ENCODE measurements at places on chromosomes 11 and 22. TPM values are rescaled to one million over a fixed set of nuclear protein-coding genes. Genes with fewer than 3 reads are reported as not detected.

DNA sequence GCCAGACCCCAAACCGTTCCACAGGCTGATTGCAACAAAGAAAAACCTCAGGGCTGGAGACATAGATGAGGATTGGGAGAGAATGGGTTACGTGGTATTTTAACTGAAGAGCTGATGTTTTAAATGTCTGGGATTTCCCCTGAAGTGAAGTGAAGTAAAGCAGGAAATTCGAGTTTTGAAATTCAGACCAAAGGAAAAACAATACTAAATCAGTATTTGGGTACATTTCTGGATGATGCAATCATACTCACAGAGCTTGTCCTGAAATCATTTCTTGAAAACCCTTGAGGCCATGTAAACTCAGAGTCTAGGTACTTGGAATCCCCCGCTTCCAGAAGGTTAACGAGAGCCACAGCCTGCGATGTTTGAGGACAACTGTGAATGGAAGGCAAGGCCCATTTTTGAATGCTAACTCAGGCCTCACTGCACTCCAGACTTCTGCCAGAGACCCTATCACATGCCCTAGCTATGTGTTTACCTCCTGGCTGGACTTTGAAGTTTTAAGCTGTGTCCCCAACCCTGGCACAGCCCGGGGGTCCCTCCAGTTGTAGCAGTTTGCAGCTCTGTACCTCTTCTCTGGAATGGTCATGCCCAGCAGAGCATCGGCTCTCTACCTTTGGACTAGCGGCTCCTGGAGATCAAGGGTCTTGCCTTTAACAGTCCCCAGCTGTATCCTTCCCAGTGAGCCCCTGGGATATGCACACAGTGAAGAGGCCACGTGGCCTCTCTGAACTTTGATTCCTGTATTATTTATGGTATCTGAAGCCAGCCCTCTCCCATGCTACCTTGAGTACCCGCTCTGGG, 5.4 kb upstream of the FTH1 start:
- no peaks in the 10 kb centered on the region for H3K36me3 ChIP-seq
- peaks cover 93% of the 10 kb centered on the region for H3K4me1 ChIP-seq
- H3K27me3 ChIP-seq, result no peaks in the 10 kb centered on the region
- DNase-seq, result peak; percentile 95

DNA sequence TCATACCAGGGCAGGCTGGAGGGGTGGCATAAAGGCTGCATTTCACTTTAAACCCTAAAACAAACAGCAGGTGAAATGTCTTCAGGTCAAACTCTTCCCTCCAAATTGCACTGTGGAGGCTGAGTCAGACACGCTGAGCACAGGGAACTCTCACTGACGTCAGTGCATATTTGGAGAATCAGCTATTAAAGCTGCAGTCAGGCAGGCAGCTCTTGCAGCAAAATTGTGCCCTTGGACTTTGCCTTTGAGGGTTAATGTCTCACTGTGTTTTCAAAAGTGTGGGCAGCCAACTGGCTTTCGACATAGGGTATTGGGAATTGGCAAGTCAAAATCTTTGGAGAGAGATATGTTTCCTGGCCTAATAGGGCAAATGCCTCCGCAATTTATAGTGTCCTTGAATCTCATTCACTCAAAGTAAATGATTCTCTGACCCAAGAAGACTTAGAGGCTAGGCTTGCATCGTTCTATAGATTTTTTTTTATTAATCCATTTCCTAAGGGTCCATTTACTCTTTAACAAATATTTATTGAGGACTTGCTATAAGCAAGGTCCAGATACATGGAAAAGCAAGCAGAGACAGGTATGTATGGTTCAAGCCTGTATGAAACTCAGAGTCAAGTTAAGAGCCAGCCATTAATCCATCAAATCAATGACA, 27.7 kb upstream of the SMCO4 start:
- no peaks in the 10 kb centered on the region for H3K36me3 ChIP-seq
- peak overlapping the region; percentile 55 for H3K27ac ChIP-seq
- peaks cover 53% of the 10 kb centered on the region for H3K4me1 ChIP-seq
- H3K27me3 ChIP-seq, result no peaks in the 10 kb centered on the region
- no peak overlapping the region for H3K4me3 ChIP-seq
- peak; percentile 90 for DNase-seq

DNA sequence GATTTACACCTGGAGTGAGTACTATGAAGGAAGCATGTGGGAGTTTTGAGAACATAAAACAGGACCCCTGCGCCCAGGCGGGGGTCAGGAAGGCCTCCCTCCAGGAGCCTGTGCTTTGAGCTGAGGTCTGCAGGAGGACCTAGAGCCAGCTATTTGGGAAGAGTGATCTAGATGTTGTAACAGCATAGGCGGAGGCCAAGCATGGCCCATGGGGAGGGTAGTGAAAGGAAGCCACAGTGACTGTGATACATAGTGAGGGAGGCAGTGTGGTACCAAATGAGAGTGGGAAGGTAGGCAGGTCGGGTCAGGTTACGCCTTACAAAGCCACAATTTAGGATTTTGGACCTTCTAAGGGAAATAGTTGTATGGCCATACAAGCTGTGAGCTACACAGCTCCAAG, 147.5 kb downstream of the PARVA start:
- no peaks in the 10 kb centered on the region for H3K36me3 ChIP-seq
- no peaks in the 10 kb centered on the region for H3K4me1 ChIP-seq
- H3K4me3 ChIP-seq, result no peak overlapping the region

DNA sequence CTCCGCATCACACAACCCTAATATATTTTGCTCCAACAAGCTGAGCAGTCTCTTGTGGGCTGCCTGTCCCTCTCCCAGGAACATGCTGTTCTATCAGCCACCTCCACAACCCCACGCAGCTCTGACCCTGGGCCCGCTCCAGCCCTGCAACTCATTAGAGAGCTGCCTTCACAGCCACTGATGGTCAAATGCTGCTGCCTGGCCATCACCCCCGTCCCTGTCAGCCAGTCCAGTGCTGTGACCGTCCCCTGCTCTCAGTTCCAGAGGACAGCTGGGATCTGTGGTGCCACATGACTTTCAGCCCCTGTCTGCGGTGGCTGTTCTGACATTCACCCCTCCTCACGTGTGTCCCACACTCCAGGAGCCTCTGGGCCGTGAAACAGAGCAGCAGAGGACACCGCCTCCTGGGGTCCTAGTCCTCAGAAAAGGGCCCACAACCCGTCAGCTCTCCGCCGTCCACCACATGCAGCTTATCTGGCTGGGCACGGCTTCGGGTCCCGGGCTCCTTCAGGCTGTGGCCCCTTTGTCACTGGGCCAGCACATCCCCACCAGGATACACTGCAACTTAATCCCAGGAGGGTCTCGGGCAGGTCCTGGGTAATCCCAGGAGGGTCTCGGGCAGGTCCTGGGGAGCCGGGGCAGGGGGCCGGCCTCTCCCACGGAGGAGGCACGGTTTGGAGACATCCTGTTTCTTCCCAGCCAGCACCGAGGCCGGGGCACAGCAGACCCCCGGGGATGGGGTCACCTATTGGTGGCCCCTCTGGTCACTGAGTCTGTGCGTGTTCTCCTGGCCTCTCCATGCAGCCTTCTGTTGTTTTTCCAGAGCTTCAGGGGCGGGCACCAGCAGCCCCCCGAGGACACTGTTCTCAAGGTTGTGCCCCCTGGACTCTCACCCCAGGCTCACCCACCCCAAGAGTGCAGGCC, 15.1 kb downstream of the CRELD2 start:
- H3K36me3 ChIP-seq, result no peaks in the 10 kb centered on the region
- H3K4me1 ChIP-seq, result peaks cover 73% of the 10 kb centered on the region
- H3K27me3 ChIP-seq, result peaks cover 3% of the 10 kb centered on the region
- DNase-seq, result no peak

GRCh38 chr11:8221917-8222495, 41.7 kb downstream of the LMO1 start:
- DNase-seq, result no peak
- H3K27ac ChIP-seq, result no peak overlapping the region
- no peak overlapping the region for H3K4me3 ChIP-seq
- H3K27me3 ChIP-seq, result peaks cover 37% of the 10 kb centered on the region
- H3K36me3 ChIP-seq, result no peaks in the 10 kb centered on the region
- no peaks in the 10 kb centered on the region for H3K4me1 ChIP-seq

DNA sequence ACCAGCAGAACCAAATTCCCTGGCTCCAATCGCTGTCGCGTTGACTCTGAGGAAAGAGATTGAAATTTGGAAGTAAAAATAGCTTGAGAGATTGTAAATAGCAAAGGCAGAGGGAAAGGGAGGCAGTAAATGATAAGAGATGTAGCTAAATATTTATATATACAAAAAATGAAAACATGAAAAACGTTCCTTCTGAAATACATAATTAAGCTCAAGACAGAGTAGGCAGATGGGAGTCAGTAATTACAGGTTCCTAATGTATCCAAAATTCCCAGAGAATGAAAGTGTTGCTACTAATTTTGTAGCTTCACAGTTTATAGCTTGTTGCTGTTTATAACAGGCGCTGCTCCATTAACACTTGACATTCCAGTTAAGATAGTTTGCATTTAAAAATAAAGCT, 648.7 kb downstream of the KCNA4 start:
- H3K27me3 ChIP-seq, result no peaks in the 10 kb centered on the region
- H3K4me1 ChIP-seq, result no peaks in the 10 kb centered on the region

DNA sequence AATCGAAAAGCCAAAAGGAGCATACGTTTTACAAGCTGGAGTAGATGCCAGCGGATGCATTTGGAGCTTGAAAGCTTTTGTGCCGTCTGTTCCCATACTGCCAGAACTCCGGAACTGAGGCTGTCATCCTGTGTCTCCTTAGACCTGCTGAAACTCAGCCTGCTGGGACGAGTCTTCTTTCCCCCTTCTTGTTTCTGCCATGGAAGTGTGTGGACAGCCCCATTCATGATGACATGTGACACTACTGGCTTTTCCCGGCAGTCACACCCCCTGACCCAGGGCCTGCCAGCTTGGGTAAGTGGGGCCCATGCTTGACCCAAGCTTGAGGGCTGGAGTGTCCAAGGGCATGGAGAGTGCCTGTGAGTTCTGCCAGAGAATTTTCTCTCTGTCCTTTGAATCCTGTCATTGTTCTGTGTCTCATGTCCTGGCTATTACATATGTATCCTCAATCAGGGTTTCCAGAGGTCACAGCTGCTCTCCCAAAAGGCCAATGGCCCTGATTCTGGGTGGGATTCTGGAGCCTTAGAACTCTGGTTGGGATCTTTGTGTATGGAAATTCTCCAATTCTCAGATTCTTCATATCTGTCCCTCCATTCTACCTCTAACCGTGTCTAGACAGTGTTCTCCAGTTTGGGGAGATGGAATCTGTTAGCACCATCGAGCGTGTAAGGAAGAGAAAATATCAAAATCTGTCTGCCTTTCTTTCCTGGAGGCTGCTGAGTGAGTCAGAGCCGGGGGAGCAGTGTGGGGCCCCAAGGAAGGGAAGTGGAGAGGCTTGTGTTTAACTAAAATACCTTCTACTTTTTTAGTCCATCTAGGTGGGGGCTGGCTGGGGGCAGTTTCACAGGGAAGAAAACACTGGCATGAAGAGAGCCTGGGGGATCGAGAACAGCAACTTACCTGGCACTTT, 73.2 kb downstream of the KIAA1671 start:
- H3K27me3 ChIP-seq, result no peaks in the 10 kb centered on the region
- H3K27ac ChIP-seq, result peak overlapping the region; percentile 3
- H3K4me3 ChIP-seq, result no peak overlapping the region
- H3K4me1 ChIP-seq, result peaks cover 28% of the 10 kb centered on the region
- peak; percentile 48 for DNase-seq
- peaks cover 3% of the 10 kb centered on the region for H3K36me3 ChIP-seq

DNA sequence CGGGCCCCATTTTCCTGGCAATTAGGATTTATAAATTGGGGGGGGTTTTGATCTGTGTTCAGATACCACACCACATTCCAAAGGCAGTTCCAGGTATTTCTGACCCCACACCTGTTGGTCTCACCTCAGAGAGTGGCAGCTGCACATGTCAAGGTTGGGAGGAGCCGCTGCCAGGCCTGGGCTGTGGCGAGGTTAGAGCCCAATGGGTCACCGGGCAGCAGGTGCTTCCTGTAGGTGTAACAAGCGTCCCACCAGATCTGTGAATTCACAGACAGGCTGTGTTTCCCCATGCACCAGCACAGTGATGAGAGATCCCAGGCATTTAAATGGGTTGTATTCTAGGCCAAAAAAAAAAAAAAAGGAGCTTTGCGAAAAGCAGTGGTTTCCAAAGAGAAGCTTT, 58.6 kb downstream of the CABIN1 start:
- no peak overlapping the region for H3K4me3 ChIP-seq
- no peak for DNase-seq
- no peaks in the 10 kb centered on the region for H3K27me3 ChIP-seq
- no peaks in the 10 kb centered on the region for H3K4me1 ChIP-seq
- peaks cover 86% of the 10 kb centered on the region for H3K36me3 ChIP-seq

The CARD18 gene
- total RNA-seq, result not detected

The MRPL23 gene
- total RNA-seq, result 126 TPM

DNA sequence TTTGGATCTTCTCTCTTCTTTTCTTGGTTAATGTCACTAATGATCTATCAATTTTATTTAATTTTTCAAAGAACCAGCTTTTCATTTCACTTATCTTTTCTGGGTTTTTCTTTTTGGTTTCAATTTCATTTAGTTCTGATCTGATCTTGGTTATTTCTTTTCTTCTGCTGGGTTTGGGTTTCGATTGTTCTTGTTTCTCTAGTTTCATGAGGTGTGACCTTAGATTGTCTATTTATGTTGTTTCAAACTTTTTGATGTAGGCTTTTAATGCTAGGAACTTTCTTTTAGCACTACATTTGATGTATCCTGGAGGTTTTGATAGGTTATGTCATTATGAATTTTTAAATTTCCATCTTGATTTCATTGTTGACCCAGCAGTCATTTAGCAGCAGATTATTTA, 142.3 kb downstream of the C11orf87 start:
- H3K27ac ChIP-seq, result no peak overlapping the region
- no peaks in the 10 kb centered on the region for H3K27me3 ChIP-seq
- no peaks in the 10 kb centered on the region for H3K4me1 ChIP-seq
- no peaks in the 10 kb centered on the region for H3K36me3 ChIP-seq
- no peak overlapping the region for H3K4me3 ChIP-seq

The RTN4R gene
- 0.11 TPM for total RNA-seq

- no peak for DNase-seq
- H3K4me1 ChIP-seq, result no peaks in the 10 kb centered on the region
- no peaks in the 10 kb centered on the region for H3K36me3 ChIP-seq
- H3K27me3 ChIP-seq, result no peaks in the 10 kb centered on the region
- no peak overlapping the region for H3K4me3 ChIP-seq
- H3K27ac ChIP-seq, result no peak overlapping the region
Measured at GRCh38 chr11:22190827-22191463, 1.9 kb upstream of the ANO5 start.

DNA sequence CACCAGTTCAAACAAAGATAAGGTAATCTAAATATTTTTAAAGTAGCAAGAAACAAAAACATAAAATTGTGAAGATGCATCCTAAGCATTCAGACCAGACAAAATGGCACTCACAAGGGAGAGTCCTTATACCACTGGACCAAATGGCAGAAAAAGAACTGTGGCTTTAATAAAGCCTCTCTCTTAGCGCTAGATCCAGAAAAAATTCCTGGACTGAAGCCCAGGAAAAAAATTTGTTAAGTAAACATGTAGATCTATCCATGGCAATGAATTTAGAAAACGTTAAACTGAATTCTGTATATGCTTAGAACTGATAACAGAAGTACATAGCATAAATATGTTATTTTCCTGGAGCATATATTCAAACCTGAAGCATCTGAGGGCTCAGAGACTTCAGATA, 11.8 kb upstream of the CD59 start:
- H3K27me3 ChIP-seq, result no peaks in the 10 kb centered on the region
- H3K4me1 ChIP-seq, result peaks cover 11% of the 10 kb centered on the region
- DNase-seq, result no peak
- H3K27ac ChIP-seq, result no peak overlapping the region
- no peak overlapping the region for H3K4me3 ChIP-seq
- H3K36me3 ChIP-seq, result peaks cover 2% of the 10 kb centered on the region
